ENCODE measurements at places on chromosomes 2 and 18.

GRCh38 chr2:80281049-80281448, 23.5 kb downstream of the LRRTM1 start:
- DNase-seq = no peak

- no peak for DNase-seq
These were observed 40.0 kb upstream of the ITSN2 start for GRCh38 chr2:24400207-24400907.

- no peak for DNase-seq
These were observed 18.1 kb downstream of the SMAD2 start for GRCh38 chr18:47912343-47912742.

DNA sequence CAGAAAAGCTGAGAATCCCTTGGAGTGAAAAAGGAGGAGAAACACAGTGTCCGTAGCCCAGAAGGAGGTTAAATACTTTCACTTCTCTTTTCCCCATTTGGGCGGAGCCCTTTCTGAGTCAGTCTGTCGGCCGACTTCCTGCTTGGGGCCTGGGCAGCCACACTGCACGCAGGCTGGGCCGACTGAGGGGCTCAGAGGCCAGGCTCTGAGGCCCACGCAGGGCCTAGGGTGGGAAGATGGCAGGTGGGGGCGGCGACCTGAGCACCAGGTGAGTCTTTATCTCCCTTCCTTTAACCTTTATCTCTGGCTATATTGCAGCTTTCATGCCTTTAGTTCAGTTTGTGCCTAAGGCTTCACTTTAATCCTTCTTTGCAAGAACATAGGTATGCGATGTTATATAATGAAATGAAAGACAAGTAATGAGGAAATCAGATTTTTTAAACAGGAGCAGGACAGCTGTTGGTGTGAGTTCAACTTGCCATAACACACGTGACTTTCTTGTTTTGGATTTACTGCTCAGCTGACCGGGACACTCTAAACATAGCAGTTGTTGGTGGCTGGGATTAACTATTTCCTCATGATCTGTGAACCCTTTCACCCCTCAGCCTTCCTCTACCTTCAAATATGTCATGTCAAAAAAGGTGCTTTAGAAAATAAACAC, at the start of gene SP100:
TSS of gene SP100 (plus strand) at position 141 of the 661 bp plus-strand sequence. CDS start at position 237, 96 bp downstream.
- DNase-seq = peak; percentile 65

GRCh38 chr18:75111760-75112159, 97.2 kb downstream of the PTGR3 start:
- no peak for DNase-seq

GRCh38 chr2:141105763-141106162, 1025.1 kb downstream of the LRP1B start:
- DNase-seq = no peak

DNA sequence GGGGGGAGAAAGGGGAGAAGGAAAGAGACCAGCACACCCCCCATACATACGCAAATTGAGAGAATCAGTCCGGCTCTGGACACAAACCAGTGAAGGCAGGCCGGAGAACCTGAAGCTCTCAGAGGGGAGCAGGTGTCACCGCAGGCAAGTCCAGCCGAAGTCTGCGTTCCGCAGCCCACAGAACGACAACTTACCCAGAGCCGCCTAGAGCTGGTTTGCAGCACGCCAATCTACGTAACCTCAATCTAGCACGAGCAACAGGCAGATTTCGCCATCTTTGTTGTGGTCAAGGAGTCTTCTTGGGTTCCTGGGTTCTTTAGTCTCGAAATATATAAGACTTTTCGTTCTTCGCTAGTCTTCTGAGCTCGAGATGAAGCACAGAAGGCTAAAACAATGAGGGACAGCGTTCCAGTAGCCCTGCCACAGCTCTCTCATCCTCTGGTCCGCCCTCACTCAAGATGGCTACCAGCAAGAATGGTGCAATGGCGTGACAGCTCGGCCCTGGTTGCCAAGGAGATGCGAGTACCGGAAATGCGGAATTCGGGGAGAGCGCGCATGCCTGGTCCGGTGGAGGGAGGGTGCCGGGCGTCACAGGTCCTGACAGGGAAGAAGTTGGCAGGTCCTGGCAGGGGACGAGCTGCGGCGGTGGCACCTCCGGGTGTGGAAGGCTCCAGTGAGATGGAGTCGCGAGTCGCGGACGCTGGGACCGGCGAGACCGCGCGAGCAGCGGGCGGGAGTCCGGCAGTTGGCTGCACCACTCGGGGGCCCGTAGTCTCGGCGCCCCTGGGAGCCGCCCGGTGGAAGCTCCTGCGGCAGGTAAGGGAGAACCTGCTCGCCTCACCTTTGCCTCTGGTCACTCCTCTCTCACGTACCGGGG, at the start of the genes CAMKMT and PREPL:
TSS of gene CAMKMT (plus strand) at position 618 of the 877 bp plus-strand sequence.
TSS of gene PREPL (minus strand) at position 165 of the 877 bp plus-strand sequence. CDS start 15,152 bp downstream, outside the sequence.
- DNase-seq = peak; percentile 97

- no peak for DNase-seq
These were observed 100.9 kb downstream of the SPRED2 start for GRCh38 chr2:65331336-65332025.

DNA sequence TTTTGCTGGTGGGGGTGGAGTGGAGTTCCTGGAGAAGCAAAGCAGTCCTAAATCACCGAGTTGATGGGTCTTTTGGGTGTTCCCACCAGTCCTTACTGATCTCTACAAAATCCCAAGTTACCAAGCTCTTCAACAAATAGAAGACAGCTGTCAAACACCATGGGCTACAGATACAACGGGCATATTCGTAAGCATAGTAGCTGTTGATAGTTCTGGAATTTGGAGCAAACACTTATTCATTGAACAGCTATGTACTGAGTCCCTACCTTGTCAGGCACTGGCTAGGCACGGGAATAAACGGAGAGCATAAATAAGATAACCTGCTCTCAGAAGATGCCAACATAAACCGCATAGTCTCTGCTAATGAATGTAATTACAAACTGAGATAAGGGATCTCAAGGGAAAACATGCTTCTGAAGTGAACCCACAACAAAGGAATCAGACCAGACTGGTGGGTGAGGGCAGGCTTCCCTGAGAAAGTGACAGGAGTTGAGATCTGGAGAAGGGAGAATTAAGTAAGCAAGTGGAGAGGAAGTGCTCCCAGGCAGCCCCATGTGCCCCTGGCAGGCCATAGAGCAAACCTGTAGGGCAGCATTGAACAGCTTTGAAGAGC, 947 bp upstream of the ANKRD44 start:
- no peak for DNase-seq

DNA sequence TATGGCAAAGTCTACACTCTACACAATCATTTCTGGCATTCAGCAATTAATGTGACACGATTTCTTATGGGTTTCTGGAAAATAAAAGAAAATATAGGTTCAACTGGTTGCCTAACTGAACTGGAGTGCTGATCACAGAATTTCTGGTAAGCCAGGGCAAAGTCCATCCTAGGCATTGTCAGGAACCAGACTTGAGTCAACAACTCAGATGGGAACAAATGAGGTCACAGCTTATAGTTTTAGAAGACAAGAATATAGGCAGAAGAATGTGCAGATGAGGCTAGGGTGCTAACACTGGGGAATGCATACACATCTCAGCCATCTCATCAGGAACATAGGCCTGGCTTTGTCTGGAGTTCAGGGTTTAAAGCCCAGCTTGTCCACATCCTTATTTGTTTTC, 317.2 kb upstream of the ID2 start:
- no peak for DNase-seq

- no peak for DNase-seq
These were observed 261.9 kb downstream of the TCF4 start for GRCh38 chr18:55326134-55326533.

DNA sequence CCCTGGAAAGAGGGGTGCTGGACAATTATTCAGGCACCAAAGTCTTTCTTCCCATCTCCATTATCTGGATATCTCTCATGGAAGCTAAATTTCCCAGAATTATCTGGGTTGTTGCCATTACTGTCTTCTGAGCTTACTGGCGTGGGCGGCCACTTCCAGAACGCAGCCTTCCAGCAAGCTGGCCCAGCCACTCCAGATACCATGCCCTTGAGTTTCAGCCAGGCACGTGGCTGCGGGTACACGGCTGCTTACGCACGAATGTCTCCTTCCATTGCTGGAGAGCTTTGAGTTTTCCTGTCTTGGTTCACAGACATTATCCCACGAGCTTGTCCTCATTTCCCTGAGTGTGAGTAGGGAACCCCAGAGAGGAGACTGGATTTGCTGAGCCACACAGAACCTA, 32.7 kb downstream of the CELF4 start:
- no peak for DNase-seq

DNA sequence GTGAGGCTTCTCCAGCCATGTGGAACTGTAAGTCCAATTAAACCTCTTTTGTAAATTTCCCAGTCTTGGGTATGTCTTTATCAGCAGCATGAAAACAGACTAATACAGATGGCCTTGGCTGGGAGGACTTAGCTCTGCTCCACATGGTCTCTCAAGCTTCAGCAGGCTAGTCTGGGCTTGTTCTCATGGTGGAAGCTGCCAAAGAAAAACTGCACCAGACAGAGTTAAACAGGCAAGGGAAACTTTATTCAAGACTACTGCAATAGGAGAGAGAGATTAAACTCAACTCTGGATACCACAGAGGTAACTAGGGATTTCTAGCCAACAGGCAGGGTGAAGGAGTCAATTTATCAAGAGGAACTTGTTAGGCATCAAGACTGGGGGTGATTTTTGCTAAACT, 142.1 kb downstream of the CABLES1 start:
- DNase-seq = no peak

DNA sequence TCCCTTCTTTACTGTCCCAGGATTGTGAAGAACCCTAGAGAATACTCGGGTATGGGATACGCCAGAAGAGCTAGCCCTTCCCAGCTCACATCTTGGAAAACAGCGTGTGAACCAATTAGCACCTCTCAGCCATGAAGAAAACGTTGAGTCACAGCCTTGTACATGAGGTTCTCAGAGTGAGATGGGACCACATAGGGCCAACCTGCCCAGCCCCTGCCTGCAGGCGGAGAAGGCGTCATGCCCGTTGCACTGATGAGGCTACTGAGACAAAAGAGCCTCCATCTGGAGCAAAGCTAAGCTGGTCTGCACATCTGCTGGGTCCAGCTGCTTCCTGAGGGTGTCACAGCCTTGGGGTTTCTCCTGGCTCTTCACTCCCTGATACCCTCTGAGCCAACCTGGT, 92.2 kb downstream of the LBH start:
- DNase-seq = no peak

- DNase-seq = no peak
These were observed 138.7 kb downstream of the WDR7 start for GRCh38 chr18:56789889-56790180.

GRCh38 chr2:201358684-201359083, 1.5 kb upstream of the FLACC1 start:
- no peak for DNase-seq

- no peak for DNase-seq
These were observed 53.2 kb downstream of the BMPR2 start for GRCh38 chr2:202429164-202429980.

GRCh38 chr2:189927823-189928222, 134.7 kb downstream of the MSTN start:
- no peak for DNase-seq

DNA sequence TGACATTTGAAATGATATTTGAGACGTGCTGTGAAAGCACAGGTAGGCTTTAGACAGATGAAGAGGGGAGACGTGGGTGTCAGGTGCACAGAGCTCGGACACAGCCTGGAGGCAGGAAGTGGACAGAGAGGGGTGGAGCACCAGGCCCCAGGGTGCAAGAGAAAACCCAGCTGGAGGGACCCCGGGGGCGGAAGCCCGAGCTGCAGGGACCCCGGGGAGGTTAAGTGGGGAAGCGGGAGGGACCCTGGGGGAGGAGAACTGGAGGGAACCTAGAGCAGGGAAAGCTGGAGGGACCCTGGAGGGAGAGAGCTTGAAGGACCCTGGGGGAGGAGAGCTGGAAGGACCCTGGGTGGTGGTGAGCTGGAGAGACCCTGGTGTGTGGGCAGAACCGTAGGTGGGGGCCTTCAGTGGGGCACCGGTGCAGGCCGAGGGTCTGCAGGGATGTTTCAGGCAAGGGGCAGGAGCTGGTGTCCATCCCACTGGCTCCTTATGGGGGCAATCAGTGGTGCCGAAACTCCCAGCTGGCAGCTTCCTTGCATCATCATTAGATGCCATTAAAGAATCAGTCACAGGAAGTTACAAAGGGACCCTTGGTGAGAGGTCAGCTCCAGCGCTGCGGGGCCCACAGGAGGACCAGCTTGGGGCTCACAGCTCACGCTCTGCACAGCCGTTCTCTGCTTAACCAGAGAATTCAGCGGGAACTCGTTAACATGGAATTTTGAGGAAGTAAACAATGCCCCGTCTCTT, 246.6 kb downstream of the EIPR1 start:
- DNase-seq = no peak

- no peak for DNase-seq
These were observed 259.8 kb downstream of the LOXHD1 start for GRCh38 chr18:46397174-46397573.

- no peak for DNase-seq
These were observed 58.8 kb upstream of the LRRTM1 start for GRCh38 chr2:80363330-80363729.

GRCh38 chr2:29166242-29167039, 51.2 kb downstream of the CLIP4 start:
- no peak for DNase-seq

GRCh38 chr2:112644155-112644932, 1.4 kb upstream of the SLC20A1 start:
- no peak for DNase-seq

- DNase-seq = no peak
These were observed 18.4 kb downstream of the KDSR start for GRCh38 chr18:63348508-63349136.
